ENCODE measurements at places on chromosomes 2 and 18.

GRCh38 chr2:95052307-95052706 lies 26.8 kb downstream of the MAL start:
- DNase-seq: no peak

DNA sequence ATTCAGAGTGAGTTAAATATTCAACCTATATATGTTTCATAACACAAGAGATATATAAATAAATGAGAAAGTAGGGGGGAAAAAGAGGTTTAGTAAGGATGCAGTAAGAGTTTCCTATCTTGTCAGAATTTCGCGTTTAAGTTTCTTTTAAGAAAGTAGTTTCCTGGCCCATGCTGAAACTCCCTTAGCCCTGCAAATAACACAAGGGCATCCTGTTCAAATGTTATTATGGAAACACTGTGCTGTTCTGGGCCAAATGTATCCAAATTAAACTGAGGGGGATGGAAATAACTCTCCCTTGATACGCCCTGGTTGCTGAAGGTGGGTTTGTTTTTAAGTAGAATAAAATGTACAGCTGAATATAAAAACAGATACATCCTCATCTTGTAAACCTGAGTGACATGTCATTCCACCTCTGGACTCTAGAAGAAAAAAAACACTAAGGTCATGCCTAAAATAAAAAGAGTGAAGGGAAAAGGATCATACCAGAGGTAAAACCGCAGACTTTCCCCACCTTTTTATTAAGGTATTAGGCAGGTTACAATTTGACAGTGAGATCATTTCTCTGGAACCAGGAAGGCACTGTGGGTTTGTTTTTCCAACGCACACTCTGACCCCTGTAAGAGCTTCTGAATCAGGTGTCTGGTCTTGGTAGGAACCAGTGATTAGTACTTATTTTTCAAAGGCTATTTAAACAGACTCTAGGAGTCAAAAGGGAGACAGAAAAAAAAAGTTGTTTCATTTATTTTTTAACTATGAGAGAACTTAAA lies 16.7 kb downstream of the BCL2 start:
- DNase-seq: no peak

DNA sequence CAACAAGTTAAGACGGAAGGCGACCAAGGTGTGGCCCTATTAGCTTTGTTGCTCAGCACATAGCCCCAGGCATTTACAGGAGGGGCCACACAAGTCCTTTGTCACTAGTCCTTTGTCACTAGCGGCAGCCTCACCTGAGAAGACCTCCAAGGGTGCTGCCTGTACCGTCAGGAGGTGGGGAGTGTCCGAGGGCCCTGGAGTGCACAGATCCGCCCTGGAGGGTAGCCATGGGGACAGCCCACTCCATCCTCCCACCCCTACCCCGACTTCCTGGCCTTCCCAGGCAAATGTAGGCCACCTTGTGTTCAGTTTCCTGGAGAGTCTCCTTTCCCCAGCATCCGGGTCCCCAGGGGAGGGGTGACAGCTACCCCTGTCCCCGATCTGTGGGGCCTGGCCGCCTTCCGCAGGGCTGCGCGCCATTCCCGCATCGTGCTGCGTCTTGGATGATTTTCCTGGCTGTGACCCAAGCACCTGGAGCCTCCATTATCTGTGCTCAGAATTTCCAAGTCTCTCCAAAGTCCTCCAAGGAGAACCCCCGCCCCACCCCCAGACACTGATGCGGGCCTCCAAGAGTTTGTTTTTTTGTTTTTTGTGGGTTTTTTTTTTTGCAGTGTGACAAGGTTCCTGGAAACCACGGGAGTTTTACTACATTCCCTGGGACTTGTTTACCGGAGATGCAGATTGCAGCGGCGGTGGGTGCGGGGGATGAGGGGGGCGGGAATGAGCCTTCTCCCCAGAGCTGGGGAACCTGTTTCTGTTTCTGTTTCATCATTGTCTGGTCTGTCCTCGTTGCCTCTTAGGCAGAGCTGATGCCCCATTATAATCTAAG lies 28.6 kb downstream of the TEX44 start:
- no peak for DNase-seq

GRCh38 chr2:172299741-172300140 lies 127.6 kb upstream of the ITGA6 start:
- DNase-seq: no peak

- DNase-seq: no peak
Observed at GRCh38 chr2:205483095-205483494, 199.2 kb upstream of the NRP2 start.

DNA sequence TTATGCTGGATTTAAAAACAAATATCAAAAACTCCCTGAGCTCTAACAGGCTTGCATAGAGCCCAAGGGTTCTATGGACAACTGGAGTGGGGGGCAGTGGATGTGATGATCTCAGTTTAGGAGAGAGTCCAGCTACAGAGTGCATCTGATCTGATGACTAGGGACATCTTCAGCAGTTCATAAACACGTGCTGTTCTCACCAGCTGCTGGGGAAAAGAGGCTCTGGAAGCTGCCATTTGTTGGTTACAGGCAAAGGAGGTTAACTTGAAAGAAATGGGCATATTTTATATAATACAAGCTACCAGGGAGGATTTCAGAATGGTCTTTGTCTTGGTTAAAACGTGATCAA lies 36.0 kb upstream of the ZNF396 start:
- DNase-seq: no peak

GRCh38 chr18:28074076-28074475 lies 102.9 kb downstream of the CDH2 start:
- no peak for DNase-seq

DNA sequence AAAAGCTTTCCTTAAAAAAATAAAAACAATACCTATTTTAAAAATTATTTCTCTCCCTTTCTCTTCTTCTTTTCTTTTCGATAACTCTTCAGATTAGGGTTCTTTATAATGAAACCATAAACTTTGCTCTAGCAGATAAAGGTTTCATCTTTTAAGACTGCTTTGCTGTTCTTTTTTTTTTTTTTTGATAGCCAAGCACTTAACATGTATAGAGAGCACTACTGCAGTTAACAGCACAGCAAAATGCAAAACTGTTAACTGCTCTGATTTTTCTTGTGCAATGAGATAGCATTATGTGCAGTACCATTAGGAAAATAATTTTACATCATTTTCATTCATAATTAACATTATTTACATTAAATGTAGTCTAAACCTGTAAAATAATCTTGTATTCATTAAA lies 36.3 kb downstream of the GALNT1 start:
- no peak for DNase-seq

- DNase-seq: no peak
Observed at GRCh38 chr2:169348321-169349024, 13.9 kb downstream of the LRP2 start.

DNA sequence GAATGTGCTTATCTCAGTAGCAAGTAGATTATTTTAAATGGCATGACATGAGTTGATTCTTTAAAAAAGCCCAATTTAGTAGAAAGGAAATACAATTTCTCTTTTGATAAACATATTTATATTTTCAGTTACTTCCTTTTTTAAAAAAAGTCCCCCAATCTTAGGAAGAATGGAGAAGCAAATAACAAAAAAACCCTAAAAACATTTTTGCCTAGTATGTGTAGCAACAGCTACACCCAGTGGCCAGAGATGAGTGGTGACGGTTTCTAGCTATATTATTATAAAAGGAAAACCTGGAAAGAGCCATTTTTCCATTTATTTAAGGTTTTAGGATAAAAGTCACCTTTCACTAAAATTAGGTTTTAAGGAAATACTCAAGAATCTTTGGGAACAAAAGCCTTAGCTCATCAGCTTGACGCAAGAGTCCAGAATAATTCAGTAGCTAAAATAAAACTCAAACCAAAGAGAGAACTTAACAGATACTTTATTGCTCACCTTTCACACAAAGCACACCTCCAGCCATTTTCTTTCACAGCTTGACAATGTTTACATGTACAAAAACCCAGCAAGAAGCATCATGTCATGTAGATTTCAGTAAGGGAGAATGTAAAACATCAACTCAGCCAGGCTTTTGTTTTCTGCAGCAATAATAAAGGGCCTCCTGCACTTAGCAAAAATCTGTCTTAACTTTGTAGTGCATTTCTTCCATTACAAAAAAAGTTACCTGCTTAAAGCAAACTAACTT lies 15.7 kb downstream of the FAM98A start:
- no peak for DNase-seq

- no peak for DNase-seq
Observed at GRCh38 chr2:66437691-66438497, 3.0 kb downstream of the MEIS1 start.

- no peak for DNase-seq
Observed at GRCh38 chr2:41966431-41966893, 81.4 kb upstream of the PKDCC start.
